ENCODE measurements at places on chromosomes 11 and 22.

- no peak for DNase-seq
Observed at GRCh38 chr11:118757876-118758399, 33.0 kb downstream of the DDX6 start.

GRCh38 chr11:12743834-12744449 lies 69.7 kb downstream of the TEAD1 start:
- no peak for DNase-seq

DNA sequence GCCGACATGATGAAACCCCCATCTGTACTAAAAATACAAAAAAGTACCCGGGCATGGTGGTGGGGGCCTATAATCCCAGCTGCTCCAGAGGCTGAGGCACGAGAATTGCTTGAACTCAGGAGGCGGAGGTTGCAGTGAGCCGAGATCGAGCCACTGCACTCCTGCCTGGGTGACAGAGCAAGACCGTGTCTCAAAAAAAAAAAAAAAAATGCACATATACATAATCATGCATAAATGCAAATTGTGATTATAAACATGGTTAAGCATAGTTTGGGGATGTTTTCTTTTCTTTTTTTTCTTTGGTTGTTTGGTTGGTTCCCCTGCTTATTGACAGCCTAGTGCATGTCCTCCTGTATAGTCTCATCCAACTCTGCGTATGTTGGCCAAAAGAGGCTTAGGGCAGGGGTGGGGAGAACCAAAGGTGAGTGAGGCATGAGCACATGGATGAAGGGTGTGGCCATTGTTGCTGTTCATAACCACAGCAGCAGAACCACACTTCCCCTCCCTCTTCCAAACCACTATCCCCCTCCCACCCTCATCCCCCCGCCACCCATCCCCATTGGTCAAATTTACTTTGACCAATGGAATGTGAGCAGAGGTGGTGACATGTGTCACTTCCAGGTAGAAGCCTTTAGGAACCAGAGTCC lies 6.9 kb upstream of the VPS37C start:
- DNase-seq = no peak

GRCh38 chr11:106344966-106345365 lies 267.5 kb downstream of the AASDHPPT start:
- no peak for DNase-seq

- peak; percentile 47 for DNase-seq
Observed at GRCh38 chr11:108733479-108734116, 68.7 kb downstream of the DDX10 start.

DNA sequence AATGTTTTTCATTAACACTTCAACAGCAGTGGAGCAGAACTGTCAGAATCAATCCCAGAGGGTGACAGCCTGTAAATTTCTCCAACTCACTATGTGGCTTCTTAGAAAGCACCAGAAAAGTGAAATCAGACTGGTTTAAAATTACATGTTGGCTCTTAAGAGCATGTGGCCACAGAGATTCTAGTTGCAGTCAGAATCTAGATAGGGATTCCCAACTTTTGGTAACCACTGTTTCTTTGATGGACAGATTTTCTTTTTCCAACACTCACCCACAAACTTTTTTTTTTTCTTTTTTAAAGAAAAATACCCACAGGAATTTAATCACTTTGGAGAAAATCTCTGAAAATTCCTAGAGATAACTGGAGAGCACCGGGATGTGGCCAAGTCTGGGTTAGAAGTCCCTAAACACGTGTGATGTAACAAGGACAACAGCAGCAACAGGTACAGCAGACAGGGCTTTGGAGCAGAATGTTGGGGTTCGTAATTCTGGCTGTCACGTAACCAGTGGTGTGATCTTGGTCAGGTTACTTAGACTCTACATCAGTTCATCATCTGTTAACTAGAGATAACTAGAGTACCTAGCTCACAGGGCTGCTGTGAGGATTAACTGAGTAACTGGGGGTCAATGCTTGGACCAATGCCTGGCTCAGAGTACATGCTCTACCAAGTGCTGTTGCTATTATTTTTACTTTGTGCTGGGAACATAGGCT lies 100.1 kb downstream of the NAT10 start:
- DNase-seq = no peak

GRCh38 chr22:40791241-40791640 lies 27.9 kb downstream of the SLC25A17 start:
- no peak for DNase-seq

DNA sequence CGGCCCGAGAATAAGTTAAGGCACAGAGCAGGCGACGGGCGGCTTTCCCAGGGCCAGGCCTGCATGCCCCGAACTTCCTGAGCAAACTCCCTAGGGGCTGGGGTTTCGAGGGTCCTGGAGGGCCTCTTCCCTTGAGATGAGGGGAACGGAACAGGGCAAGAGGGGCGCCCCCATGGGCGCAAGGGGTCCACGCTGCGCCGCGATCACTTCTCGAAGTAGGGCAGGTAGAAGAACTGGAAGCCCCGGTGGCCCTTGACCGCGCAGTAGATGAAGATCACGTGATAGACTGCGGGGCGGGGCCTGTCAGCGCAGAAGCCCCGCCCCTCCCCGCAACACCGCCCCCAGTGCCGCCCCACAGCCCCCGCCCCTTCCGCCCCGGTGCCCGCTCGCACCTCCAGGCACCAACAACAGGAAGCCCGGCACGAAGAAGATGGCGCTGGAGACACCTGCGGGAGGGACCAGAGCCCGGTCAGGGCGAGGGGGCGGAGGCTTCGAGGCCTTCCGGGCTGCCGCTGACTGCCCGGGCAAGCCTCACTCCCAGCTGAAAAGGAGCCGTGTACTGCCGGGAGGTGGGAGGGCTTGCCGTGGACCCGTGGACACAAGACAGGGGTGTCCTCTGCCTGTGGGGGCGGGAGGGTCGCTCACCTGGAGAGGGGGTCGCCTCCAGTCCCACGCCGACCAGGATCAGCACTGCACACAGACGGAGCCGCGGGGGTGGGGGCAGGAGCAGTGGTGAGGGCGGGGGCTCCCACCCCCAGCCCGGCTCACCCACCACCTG lies 4.5 kb downstream of the TMEM134 start:
- peak; percentile 92 for DNase-seq

- DNase-seq = no peak
Observed at GRCh38 chr11:66815646-66816045, 27.6 kb upstream of the RCE1 start.

- no peak for DNase-seq
Observed at GRCh38 chr22:22565981-22566380, 6.9 kb upstream of the PRAME start.

DNA sequence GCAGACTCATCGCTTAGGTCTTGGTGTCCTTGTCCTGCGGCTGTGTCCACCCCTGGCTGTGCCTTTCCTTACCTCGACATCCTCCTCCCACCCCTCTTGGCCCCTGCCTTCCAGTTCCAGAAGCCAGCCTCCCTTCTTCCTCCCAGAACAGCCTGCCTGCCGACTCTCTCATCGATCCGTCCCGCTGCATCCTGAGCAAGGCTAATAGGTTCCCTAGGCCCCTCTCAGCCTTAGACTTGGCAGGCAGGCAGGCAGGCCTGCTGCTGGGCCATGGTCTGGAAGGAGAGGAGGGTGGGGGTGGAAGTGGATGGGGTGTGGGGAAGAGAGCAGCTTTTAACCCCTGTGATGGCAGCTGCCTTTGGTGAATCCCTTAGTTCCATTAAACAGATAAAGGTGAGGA lies 196.7 kb upstream of the TBCEL start:
- no peak for DNase-seq

- no peak for DNase-seq
Observed at GRCh38 chr11:129731316-129731715, 84.3 kb upstream of the TMEM45B start.

DNA sequence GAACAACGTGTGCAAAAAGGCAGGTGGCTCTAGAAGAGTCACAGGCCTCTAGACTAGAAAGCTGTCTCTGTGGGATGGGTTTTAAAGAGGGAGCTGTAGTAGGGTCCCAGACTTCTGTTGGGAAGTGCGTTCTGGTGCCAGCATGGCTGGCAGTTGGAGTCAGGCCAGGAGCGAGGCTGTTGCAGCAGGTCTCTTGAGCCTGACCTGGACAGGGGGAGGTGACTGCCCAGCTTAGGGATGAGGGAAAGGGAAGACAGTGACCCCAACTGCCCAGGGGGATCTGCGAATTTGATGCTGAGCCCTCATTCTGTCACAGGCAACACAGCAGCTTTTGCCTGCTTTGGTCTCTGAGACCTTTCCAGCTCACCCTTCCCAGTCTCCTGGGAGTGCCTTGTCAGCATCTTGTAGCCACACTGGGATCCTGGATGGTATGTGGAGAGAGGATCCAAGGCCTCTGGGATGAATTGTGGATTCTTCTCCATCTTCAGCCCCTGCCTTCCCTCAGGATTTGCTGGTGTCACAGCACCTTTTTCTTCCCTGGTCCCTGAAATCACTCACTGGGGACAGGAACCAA lies 3.4 kb downstream of the TSKU start:
- DNase-seq = no peak

- DNase-seq = no peak
Observed at GRCh38 chr22:38314933-38315822, 2.1 kb downstream of the CSNK1E start.

DNA sequence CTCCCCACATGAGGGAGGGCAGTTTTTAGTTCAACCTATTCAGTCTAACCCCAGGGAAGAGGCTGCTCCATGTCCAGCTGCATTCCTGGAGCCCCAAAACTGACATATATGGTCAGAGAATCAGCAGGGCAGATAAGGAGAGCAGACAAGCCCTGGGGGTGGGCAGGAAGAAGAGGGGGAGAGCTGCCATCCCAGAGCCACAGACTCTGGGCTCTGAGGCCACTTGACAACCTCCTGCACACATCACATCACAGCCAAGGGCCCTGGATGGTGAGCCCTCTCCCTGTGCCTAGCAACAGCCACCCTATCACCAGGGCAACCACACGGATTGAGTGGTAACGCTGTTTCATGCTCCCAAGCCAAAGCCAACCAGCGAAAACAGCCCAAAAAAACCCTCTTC lies 3.1 kb downstream of the ARHGAP1 start:
- no peak for DNase-seq

GRCh38 chr11:113014262-113015097 lies 53.3 kb downstream of the NCAM1 start:
- DNase-seq = no peak

GRCh38 chr22:25650833-25651232 lies 86.4 kb downstream of the GRK3 start:
- DNase-seq = no peak

DNA sequence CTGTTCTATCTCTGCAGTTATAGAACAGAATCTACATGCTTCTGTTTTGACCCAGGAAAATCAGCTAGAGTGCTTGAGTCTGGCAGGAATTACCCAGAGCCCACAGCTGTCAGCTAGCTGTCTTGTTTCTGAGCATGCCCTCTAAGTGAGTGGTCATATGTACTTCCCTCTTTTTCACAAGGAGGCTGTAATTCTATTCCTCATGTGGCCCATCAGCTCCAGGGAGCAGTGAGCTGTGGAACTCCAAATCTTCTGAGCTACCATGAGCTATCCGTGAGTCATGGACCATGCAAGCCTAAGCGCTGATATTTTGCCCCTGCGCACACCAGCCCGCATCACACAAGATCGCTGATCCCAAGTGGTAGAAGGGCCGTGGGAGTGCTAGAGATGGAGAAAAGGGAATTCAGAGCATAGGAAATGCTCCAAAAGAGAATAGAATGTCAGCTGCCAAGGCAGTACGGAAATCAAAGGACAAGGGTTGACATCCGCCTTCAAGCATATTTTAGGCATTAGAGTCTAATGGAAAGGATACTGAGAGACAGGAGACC lies 5.4 kb downstream of the FJX1 start:
- DNase-seq = no peak

GRCh38 chr11:20672575-20672974 lies 3.2 kb downstream of the NELL1 start:
- DNase-seq = no peak

DNA sequence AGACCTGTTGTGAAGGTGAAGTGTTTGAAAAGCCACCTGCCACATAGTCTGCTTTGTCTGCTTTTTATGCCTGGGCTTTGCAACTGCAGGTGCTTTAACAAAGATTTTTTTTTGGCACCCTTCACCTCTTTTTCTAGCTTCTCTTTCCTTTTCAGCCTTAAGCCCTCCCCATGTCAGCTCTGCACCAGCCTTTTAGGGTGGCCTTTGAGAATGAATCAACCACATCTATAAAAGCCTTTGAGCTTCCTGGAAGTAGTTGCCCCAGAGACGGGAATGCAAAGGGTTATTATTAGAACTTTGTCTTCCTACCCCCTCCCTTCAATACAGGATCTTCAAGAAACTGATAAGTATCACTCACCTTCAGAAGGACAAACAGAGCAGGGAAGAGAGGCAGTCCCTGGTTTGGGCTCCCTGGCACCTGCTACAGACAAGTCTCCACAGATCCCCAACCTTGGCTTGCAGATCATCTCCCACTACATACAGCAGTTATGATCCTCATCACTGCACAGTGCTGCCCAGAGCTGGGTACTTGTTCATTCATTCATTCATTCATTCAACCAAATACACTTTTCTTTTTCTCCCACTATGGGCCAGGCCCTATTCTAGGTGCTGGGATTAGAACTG lies 8.0 kb downstream of the PVALB start:
- DNase-seq = no peak

GRCh38 chr11:44680982-44681597 lies 45.7 kb upstream of the TSPAN18 start:
- DNase-seq = peak; percentile 51

DNA sequence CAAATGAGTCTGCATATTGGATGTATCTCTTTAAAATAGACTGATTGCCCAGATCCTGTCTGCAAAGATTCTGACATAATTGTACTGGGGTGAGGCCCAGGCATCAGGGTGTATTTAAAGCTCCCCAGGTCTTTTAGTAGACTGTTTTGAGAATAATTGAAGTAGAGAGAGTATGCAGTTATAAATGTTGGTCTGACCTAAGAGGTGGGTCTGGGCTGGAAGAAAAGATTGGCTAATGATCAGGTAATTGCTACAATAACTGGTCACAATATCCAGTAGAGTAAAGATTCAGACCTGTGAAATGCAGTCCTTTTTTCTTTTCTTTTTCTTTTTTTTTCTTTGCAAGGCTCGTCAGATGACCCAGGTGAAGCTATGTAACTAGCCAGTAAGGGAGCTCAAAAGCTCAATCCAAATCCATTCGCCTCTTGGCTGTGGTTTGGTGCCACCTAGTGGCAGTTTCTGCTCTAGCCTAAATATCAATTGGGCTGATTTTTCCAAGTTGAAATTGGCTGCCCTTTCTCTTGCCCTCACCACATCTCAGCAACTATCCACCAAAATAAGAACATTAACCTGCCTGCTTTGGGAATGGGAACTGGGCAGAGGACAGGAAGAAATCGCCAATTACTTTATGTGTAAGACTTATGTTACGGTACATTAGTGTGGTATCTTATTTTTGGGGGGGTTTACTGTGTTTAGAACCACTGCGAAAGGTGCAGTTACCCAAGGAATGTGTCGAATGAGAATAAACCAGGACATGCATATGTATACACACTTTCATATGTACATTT lies 45.9 kb downstream of the ZNF143 start:
- peak; percentile 79 for DNase-seq

DNA sequence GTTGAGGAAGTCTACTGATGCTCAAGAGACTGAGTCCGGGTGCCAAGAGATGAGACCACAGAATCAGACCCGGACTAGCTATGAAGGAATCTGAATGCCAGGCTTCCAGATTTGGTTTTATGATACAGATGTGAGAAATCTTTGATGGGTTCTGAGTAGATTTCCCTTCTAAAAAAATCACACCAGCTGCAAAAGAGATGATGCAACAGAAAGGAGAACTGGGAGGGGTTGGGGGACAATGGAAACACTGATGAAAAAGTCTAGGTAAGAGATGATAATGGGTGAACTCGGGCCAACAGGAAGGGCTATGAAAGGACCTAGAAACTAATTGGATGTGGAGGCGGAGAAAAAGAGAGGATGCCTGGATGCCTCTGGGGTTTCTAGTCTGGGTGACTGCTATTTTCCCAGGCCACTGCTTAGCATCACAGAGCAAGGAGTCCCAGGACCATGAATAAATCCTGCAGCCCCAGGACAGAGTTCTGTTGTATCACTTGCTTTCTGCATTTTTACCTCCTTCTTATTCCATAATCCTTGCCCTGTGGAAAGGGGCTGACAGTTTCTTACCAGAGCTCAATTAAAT lies 115.4 kb upstream of the SEZ6L start:
- no peak for DNase-seq
